ENCODE measurements at places on chromosomes 5 and 9.
A peak's percentile ranks its signal among the peaks of the same experiment; 100 is the strongest.

DNA sequence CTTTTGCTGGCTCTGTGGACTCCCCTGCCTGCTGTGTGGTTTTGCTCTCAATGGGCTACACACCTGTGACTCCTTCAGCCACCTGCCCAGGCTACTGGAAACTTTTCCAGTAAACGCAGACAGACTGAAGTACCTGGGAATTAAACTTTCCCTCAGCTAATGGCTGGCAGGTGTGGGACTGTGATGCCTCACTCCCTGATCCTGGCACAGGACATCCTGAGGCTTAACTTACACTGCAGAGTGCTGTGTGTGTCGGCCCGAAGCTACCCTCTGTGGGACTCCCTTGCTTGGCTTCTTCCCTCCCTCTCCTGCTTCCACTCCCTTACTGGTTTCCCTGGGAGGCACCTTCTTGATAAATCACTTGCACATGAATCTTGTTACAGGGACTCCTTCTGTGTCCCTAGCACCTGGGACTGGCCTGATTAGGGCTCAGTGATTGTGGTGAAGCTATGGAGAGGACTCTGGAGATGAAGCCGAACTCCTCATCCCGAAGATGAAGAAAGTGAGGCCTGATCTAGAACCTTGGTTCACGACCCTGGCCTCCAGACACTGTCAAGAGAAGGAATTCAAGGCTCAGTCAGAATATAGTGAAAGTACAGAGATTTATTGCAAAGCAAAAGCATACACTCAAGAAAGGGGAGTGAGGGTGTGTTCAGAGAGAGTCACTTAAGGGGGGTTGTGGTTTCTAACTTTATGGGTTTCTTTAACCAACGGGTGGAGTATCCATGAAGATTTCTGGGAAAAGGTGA is 113.4 kb upstream of the ALDH1B1 start:
- no peak for DNase-seq

GRCh38 chr5:31854181-31855133 is 215.5 kb downstream of the PDZD2 start:
- DNase-seq, result peak; percentile 46

DNA sequence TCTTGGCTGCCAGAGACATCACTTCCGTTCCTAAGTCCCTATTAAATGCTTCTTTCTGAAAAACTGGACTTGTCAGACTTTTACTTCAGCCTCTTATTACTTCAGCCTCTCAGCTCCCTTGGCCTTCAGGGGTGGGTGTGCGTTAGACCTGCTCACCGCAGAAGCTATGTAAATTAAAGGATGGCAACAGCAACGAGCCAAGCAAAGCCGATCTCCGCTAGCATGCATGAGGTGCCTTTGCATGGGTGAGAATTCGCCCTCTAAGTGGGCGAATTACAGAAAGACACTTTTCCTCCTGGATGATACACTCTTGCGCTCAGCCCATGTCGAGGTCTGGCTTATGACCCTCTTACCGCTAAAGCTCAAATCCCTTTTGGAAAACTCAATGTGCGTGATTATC is 10.9 kb upstream of the IL3 start:
- no peak for DNase-seq

GRCh38 chr9:11194246-11194645 is 581.4 kb upstream of the PTPRD start:
- DNase-seq, result no peak

DNA sequence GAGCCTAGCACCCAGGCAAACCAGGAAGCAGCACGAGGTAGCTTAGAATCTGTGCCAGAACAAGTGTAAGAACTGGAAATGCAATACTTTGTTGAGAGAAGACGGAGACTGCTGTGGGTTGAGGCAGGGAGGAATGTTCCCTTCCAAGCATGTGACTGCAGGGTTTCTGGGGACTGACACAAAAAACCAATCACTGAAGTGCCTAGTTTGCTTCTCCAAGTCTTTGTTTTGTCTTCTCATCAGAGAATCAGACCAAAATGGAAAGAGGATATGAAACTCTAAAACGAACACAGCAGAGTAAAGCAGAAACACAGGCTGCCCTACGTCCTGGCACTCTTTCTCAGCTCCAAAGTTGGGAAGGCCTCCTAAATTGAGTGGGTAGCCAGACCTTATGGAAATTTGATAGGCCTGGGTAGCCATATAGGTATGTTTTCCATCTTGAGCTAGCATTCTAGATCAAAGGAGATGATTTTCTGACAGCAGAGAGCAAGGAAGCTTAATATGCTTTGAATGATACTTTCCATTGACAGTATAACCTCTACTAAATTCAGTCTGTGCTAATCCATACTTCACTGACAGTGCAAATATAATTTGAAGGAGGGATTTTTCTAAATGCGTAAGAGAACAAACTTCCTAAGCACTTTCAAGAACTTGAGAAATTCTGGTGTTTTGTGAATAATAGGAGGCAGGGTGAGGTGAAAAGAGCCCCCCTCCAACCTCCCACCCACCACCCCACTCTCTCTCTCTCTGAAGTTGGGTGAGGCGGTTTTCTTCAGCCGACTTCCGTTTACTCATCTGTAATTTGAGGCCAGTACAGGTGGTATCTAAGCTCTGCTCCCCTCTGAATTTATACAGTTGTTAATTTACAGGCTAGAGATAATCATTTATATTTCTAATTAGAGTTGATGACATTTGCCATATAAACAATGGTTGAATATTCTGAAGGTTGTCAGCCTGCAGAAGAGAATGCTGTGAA is 5.5 kb downstream of the ADRB2 start:
- peak; percentile 62 for DNase-seq

- DNase-seq, result no peak
Observed at GRCh38 chr9:129368444-129368978, 190.4 kb upstream of the IER5L start.

GRCh38 chr9:84322828-84323227 is 17.7 kb downstream of the SLC28A3 start:
- no peak for DNase-seq

DNA sequence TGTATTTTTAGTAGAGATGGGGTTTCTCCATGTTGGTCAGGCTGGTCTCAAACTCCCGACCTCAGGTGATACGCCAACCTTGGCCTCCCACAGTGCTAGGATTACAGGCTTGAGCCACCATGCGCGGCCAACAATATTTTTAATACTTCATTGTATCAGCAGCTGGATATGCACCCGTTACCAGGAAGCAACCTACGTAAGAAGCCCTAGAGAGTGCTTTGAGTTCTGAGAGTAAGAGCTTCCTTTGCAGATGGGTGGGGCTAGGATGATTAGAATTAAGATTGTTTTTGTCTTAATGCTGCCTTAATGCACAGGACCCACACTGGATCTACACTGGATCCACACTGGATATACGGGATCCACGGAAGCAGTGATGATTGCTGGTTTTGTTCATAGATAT is 123.9 kb upstream of the ABCA1 start:
- no peak for DNase-seq

DNA sequence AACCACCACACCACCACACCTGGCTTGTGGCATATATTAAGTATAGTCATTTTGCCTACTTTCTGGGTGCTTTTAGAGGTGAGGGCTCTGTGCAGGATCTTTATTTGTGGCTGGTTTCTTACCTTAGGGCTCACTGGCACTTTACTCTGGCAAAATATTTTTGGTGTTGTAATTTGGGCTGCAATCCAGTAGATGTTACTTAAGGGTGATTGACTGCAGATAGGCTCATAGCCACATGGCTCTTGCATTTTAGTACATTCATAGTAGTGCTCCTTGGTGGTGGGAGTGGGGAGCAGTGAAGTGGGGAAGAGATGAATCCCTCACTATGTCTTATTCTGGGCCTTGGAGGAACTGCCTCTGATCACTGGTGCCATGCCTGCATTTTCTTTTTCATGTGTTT is 376.1 kb upstream of the GRIN3A start:
- no peak for DNase-seq

DNA sequence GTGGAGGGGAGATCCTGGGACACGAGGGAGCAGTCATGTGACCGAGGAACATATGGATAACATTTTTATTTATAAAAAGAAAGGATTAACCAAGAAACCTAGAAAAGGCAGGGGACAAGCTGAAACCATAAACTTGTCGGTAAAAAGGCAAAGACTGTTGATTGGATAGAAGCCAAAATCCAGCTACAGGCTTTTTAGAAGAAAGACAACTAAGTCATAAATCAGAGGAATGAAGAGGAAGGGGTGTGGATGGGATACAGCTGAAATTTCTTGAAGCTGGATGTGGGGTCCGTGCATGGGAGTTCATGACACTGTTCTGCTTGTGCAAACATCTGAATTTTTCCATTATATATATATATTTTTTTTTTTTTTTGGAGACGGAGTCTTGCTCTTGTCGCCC is 110.7 kb upstream of the PHYKPL start:
- DNase-seq, result no peak

- peak; percentile 47 for DNase-seq
Observed at GRCh38 chr5:82244854-82245635, 33.1 kb downstream of the RPS23 start.

DNA sequence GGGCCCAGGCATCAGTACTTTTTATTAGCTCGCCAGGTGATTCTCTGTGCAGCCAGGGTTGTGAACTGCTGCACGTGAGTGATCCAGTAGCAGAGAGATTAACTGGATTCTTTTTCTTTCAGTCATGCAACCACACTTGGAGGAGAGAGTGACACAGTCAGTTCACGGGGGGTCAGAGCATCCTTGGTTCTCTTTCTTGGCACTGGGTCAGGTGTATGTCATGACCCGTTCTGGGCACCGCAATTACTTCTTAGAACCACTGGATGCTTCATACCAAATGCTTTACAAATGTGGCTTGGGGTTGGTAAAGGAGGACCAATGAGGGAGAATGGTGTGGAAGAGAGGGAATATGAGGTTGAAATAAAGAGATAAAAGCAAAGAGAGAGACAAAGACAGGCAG is 368.7 kb downstream of the MLLT3 start:
- no peak for DNase-seq

DNA sequence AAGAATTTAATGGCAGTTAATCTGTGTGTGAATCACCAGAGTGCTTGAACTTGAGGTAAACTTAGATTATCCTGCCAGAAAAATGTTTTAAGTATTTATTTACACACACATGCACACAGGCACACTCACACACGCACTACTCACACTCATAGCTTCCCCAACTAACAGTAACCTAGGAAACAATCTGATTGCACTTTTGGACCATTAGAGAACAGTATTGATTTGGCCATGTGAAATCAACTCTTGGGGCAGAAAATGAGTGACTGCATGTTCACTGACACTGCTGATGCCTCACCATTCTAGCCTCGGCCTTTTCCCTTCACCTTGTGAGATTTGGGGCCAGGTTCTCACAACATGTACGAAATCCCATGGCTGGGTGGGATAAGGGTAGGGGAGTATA is 64.1 kb downstream of the SLC1A3 start:
- no peak for DNase-seq

GRCh38 chr5:173911623-173912022 is 23.5 kb downstream of the CPEB4 start:
- no peak for DNase-seq

- no peak for DNase-seq
Observed at GRCh38 chr9:131469951-131470350, 32.8 kb upstream of the POMT1 start.

GRCh38 chr5:62922191-62922590 is 343.6 kb downstream of the LRRC70 start:
- DNase-seq, result no peak

GRCh38 chr9:128841694-128842492 is 12.3 kb upstream of the SPOUT1 start:
- no peak for DNase-seq

DNA sequence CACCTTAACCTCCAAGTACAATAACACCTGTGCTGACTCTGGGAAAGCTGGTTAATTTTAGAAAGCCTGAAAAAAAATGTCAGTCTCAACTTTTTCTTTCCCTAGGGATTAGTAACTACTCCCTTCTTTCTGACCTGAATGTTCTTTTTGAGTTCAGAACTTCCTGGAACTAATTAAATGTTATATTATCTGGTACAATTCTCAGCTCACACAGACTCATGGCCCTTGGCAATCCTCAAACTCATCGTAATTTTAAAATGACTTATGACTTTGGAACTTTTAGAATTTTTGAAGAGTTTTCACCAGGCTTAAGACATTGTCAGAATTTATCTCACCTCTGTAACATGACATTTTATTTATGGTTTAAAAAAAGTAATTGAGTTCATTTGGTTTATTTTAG is 315.0 kb downstream of the FER start:
- DNase-seq, result no peak

DNA sequence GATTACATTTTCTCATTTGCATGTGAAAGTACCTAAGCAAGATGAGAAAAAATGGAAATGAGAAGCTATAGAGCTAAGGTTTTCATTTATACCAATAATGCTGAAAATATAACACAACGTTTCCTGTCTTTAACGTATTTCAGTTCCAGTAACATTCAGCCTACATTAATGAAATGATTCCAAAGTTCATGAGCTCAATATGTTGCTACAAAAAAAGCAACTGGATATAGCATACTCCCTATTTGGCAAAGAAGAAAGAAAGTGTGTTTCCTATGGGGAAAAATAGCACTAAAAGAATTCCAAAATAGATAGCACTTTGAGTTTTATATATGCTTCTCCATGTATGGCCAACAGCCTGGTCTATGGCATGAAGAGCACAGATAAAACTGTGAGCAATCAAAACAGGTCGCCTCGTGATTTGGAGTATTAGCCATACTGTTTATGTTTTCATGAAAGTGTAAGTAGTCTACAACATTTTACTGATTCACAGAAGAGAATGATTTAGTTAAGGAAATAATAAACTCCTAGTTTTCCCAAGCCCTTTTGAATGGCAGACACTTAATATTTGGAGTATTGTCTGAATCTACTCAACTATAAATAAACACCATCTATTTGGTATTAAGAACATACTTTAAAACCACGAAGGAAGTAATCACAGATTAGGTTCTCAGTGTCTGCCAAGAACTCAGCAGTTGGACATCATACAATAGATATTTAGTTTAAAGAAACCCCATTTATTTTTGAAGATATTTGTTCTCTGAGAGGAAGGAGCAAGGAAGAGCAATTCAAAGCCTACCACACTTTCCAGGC is 258.7 kb upstream of the RASA1 start:
- no peak for DNase-seq

DNA sequence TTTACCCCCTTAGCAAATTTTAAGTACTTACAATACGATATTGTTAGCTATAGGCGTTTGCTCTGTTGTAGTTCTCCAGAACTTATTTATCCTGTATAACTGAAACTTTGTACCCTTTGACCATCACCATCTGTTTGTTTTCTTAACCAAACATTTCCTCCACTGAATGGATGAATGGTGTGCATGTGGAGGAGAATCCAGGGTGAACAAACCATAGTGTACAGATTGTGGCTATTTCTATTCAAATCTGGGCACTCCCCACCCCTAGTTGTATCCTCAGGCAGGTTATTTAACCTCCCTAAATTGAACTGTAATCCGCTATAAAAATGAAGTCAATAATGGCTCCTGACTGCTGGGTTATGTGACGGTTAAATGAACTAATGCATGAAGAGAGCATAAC is 21.4 kb upstream of the HAPLN1 start:
- DNase-seq, result no peak

GRCh38 chr5:144697847-144698262 is 527.2 kb downstream of the KCTD16 start:
- no peak for DNase-seq

- DNase-seq, result no peak
Observed at GRCh38 chr9:27518809-27519208, 5.3 kb upstream of the IFNK start.

Data from midbrain (tissue), 1 donor.